ENCODE measurements at places on chromosomes 2 and 18.

DNA sequence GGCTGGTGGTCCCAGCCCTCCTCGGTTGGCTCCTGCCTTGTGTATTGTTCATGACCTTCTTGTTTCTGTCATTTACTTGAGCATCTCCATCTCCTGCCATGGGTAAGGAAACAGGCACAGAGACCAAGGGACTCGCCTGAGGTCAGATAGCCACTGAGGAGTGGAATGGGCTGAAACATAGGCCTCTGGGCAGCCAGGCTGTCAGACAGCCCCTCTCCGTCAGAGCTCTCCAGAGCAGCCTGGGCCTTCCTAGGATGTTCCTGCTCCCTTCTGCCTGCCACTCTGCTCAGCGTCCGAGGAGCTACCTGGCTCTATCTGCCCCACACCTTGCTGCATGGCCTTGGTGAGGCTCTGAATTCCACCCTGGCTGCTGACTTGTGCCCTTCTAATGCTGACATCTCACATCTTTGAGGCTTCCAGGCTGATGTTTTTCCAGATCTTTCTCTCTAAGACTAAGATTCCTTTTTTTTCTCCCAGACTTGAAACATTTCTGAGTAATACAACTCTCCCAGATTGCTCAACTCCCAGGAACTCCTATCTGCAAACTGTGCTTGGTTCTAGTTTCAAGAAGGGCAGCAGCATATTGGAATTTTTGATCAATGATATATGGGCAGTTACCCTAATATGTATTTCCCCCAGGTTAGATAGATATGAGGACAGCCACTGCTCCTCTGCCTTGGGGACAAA lies 67.7 kb downstream of the MCFD2 start:
- DNase-seq: no peak

- no peak for DNase-seq
Observed at GRCh38 chr2:215825707-215826106, 187.6 kb downstream of the MREG start.

- DNase-seq: no peak
Observed at GRCh38 chr2:138035608-138036217, 71.4 kb downstream of the HNMT start.

- no peak for DNase-seq
Observed at GRCh38 chr2:26144031-26144430, 28.9 kb upstream of the GAREM2 start.

DNA sequence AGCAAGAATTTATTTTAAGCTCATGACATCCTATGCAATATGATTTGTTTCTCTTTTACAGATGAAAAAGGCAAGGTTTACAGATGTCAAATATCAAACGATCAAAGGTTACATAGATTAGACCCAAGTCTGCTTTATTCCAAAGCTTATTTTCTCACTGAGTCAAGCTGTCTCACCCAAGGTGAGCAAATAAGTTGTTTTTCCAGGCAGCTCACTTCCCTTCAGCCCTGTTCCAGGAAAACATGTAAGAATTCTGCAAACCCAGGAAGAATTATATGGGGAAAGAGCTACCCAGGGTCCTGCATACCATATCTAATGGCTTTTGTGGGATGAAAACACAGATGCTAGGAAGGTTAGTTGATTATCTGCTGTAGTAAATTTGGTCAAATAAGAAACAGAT lies 57.7 kb upstream of the SCN9A start:
- DNase-seq: no peak

- DNase-seq: no peak
Observed at GRCh38 chr2:240619506-240620148, 5.7 kb upstream of the GPR35 start.

- no peak for DNase-seq
Observed at GRCh38 chr2:99856119-99856518, 286.3 kb downstream of the AFF3 start.

DNA sequence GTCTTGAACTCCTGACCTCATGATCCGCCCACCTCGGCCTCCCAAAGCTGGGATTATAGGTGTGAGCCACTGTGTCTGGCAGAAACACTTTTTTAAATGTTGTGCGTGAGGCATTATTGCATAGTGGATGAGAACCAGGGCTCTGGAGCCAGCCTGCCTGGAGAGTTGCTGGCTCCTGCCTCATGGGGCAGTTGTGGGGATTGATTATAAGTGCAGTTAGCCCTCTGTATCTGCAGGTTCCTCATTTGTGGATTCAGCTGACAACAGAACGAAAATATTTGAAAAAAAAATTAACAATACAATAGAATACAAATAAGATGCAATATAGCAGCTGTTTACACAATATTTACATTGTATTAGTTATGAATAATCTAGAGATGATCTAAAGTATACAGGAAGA lies 129.4 kb upstream of the EML6 start:
- no peak for DNase-seq

GRCh38 chr2:148959745-148960144 lies 78.8 kb upstream of the LYPD6B start:
- DNase-seq: no peak

GRCh38 chr2:54106631-54107454 lies 8.6 kb upstream of the ACYP2 start:
- DNase-seq: no peak
